ENCODE measurements at places on chromosomes 5 and 9.

GRCh38 chr9:105243015-105243686 lies 1.3 kb upstream of the SLC44A1 start:
- no peak for DNase-seq

- DNase-seq: no peak
Measured at GRCh38 chr9:127543221-127543620, 68.9 kb upstream of the STXBP1 start.

DNA sequence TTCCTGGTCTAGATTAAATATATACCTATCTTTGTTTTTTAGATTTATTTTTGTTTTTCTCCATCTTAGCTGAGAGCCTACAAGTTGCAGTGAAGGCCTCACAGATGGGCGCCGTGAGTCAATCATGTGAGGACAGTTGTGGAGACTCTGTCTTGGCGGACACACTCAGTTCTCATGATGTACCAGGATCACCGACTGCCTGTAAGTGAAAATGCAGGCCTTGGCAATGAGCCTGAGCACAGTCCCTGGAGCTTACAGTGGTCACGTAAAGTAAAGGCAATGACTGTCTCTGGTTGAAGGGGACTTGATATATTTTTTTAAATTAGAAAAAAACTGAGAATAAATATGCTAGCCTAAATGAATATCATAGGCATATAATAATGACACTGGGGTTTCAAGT lies 271.9 kb downstream of the ARHGEF28 start:
- DNase-seq: no peak

- no peak for DNase-seq
Measured at GRCh38 chr9:93203718-93204469, 20.0 kb downstream of the WNK2 start.

DNA sequence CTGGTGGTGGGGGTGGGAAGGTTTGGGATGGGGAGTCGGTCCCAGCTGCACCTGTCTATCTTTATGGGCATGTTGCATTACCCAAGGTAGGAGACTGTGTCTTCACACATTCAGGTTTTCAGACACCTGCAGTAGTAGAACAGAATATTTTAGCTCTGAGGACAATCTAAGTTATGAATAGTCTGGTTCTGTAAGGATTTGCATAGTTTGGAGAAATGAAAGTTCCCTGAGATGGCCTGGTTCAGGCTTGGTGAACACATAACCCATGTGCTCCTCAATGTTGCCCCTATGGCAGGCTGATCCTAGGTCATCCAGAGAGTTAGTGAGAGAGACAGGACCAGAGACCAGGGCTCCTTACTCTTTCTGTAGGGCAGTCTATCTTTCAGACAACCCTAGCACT lies 20.7 kb downstream of the TNFSF8 start:
- no peak for DNase-seq

DNA sequence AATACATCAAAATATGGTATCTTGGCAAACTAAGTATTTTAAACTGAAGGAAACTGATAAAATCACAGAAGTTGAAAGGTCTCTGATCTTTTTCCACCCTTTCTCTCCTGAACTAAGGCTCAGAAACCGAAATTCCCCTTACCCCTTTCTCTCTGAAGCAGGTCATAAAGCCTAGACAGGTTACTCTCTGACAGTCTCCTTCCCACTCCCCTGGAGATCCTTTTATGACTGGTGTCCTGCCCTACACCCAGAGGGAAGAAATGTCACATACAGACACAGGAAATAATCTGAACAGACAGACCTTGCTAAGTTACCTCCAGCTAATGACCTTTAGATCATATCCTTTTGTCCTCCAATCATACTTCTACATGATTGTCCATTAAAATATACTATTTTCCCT lies 127.4 kb downstream of the HCN1 start:
- DNase-seq: no peak

GRCh38 chr9:79489261-79490000 lies 82.3 kb upstream of the TLE4 start:
- no peak for DNase-seq

- DNase-seq: no peak
Measured at GRCh38 chr9:92423612-92424011, 659 bp downstream of the OMD start.

DNA sequence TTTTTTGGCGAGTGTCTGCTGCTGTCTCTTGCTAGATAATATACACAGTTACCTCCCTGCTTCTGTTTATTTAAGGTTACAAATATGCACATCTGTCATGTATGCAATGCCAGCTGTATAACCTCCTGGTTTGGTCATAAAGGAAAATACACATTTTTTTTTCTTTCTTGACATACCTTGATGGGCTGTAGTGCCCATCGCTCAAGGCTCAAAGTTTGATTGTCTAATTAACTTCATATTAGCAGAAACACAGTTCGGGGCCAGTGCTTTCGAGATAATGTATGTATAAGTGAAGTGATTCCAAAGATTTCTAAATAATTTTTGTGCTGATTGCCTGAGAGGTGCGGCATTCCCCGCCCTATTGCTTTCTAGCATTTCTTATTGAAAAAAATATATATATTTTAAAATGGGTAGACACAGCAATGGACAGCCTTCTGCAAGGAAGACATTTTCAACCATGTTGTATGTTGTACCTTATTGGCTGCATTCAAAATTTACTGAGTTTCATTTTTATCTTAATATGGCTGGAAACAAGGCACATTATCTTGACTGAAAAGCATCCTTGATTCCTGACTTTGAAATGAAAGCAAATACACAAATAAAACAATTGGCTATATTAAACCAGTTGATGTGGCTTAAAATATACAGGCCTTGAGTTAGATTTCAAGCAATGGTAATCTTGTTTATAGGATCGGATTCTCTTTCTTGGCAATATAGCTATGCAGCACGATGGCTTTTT lies 206.2 kb downstream of the MEF2C start:
- DNase-seq: no peak

GRCh38 chr9:127684576-127684975 lies 22.2 kb upstream of the CFAP157 start:
- DNase-seq: no peak

GRCh38 chr5:150017226-150018005 lies 16.9 kb downstream of the HMGXB3 start:
- no peak for DNase-seq

- no peak for DNase-seq
Measured at GRCh38 chr5:175816348-175816747, 55.0 kb upstream of the CPLX2 start.

DNA sequence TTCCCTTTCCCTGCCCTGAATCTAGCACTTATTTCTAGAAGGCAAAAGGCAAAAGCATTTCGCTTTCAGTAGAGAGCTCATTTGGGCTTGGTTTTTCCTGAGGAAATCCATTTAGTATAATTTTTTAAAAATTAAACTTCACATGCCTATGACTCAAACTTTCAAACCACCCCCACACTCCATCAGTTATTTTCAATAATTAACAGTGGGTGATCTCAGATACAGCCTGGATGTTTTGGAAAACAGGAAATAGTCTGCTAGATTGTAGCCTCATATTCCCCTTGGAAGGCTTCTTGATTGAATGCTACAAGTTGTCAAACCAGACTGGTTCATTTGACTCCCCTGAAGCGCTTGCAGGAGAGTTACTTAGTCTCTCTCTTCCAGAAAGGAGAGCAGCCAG lies 40.6 kb downstream of the SEMA5A start:
- DNase-seq: no peak

- DNase-seq: no peak
Measured at GRCh38 chr5:93809430-93809829, 68.0 kb upstream of the POU5F2 start.

DNA sequence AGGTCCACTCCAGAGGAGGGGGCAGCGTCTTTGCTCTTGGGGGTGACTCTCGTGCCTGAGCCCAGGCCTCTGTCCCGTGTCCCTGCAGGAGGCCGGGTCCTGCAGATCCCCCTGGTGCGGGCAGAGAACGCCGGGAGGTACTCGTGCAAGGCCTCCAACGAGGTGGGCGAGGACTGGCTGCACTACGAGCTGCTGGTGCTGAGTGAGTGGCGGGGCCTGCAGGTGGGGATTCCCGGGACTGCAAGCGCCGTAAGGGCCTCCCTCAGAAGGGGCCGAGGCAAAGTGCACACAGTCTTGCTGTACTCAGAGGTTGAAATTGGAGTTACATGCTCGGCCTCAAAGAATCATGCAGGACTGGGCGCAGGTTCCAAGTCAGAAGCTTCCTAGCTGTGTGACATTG lies 62.7 kb upstream of the ASS1 start:
- no peak for DNase-seq

GRCh38 chr5:94192658-94193391 lies 425.6 kb downstream of the KIAA0825 start:
- no peak for DNase-seq

DNA sequence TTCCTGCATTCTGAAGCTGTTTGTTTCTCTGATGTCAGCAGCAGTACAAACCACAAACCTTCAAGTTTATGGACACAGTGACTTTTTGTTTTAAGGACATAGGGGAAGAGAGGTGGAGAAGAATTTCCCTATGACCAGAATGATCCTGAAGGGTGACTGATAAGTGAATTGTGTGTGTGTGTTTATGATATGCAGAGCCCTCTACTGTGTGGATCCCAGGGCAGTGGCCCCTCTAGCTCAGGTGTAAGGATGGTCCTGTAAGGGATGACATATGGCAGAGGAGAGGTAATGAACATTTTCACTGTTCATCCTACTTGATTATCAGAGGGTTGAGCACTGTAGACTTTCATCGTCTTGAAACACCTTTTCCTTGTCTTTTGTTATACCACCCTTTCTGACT lies 30.6 kb upstream of the TMED7 start:
- no peak for DNase-seq

DNA sequence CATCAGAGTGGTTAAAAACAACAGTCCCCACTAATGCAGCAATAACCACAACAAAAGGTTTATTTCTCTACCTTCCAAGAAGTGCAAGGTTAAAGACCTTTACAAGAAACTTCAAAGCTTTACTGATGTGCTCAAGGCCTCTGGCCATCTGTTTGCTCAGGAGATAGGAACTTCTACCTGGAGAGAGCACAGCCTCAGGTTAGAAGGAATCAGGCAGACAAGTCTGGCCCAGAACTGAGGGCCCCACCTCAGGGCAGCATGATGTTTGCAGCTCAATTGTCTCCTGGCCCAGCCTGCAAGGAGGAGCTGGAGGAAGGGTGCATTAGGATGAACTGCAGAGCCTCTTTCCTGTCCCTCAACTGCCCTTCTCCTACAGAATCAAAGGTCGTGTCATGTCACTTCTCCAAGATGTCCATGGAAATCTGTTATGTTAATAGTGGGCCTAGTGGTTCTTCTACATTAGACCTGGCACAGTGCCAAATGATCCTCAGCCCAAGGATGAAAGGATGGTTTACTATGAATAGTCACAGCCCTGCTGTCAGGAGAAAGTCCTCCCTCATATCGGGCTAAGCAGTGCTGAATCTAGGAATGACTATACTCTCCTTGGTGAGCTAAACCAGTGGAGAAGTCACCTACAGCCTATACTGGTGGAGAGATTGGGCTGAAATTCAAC lies 98.9 kb upstream of the NTRK2 start:
- DNase-seq: no peak

- DNase-seq: no peak
Measured at GRCh38 chr5:168916266-168916665, 337.1 kb upstream of the PANK3 start.

DNA sequence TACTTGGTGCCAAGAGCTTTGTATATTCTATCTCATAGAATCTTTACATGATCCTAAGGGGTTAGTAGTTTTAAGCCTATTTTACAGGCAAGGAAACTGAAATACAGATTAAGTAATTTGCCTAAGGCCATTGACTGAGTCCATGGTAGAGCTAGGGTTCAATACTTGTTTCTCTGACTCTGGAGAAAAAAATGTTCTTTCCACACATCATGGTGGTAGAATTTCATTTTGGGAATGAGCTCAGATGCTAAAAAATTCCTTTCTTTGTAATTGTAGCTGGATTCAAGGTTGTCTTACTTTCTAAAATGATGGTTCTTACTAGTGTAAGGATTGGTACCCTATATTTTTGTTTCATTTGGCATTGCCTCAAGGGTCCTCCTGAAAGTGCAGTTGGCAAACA lies 86.0 kb downstream of the ANKRD55 start:
- no peak for DNase-seq

DNA sequence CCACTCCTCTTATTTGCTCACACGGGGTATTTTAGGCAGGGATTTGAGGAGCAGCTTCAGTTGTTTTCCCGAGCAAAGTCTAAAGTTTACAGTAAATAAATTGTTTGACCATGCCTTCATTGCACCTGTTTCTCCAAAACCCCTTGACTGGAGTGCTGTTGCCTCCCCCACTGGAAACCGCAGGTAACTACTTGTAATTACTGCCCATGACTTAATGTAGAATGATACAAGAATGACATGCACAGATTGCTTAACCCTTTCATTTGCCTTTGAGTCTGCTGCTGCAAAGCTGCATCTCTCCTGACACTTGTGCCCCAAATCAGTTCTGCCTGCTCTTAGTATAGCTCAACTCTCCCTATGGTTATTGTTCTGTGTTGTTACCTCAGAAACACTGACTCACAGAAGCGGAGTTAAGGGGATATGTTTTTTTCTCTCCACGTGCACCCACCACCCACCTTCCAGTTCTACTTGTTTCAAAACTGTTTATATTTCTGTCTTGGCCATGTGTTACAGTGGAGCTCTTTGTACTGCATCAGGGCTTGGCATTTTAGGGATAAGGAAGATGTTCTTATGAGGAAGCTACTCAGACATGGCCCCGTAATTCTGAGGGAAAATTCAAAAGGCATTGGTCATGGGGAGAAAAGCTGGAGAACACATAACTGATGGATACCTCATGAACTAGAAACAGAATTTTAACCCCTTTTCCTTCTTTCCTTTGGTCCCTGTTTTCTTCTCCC lies 2.3 kb downstream of the ADRB2 start:
- no peak for DNase-seq

- DNase-seq: no peak
Measured at GRCh38 chr9:89367281-89367680, 49.0 kb downstream of the SECISBP2 start.

DNA sequence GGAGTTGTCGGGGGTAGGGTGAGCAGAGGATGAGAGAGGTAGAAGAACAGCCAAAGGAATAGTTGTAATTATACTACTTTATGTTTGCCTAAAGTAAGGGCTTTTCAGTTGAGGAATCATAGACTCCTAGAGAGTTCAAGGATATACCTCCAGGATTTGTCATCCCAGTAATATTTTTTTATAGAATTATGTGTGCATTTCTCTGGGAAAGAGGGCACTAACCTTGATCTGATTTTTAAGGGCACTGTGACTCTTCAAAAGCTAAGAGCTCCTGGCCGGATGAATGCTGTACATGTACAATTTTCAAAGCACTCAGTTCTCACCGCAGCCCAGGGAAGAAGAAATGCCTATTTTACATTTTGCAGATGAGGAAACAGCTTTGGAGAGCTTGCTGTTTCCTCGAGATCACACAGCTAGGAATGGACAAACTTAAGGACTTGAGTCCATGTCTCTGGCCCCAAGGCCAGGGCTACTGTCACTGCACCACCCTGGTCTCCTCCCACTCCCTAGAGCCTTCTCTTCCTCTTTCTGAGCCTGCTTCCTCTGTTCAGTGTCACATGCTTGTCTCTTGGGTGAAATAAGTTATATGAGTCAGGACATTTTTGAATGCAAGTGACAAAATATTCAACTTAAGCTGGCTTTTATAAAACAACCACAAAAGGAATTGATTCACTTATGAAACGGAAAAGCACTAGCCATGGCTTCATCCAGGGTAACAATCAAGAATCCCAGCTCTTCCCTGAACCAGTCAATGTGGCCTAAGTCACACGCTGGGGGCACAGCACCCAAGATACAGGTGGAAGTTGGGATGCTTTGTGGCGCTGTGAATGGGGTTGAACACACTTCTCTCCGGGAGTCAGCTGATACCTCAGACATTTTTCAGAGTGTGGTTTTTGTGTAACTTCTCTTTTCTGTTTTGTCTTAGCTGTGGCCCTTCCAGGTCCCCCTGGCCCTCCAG lies 45.7 kb upstream of the TGFBR1 start:
- DNase-seq: no peak
